ENCODE measurements at places on chromosomes 5 and 9.

- DNase-seq: no peak
Observed at GRCh38 chr9:14987858-14988257, 77.6 kb upstream of the FREM1 start.

- DNase-seq: no peak
Observed at GRCh38 chr9:35579130-35579529, 25.9 kb upstream of the TESK1 start.

- no peak for DNase-seq
Observed at GRCh38 chr5:122019919-122020590, 58.0 kb downstream of the LOX start.

GRCh38 chr5:120510098-120510637 lies 46.1 kb downstream of the PRR16 start:
- no peak for DNase-seq

GRCh38 chr5:154740483-154740882 lies 14.7 kb upstream of the LARP1 start:
- DNase-seq: no peak

- no peak for DNase-seq
Observed at GRCh38 chr5:115778417-115778816, 38.0 kb downstream of the CDO1 start.

DNA sequence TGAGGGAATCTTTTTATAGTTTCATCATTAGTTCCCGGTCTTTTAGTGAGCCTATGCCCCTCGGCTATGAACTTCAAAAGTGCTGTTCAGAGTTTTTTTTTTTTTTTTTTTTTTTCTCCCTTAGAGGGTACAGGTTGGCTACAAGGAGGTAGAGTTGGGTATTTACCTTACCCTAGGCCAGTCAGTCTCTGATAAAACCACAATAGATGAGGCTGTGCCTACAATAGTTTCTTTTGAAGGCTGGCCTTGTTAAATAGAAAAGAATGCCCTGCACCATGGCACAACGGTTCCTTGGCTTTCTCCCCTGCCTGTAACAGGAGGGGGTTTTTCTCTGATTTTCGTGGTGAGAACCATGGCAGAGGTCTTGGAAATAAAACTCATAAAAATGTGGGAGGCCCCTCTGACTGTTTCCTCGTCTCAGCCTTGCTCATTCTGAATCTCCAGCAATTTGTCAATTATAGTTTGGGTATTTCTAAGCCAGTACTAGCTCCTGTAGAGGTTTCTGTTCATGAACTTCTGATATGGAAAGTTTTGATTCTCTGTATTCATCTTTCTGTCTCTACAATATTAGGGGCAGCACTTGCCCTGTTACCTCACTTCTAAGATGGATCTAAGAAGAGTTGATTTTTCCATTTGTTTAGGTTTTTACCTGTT lies 152.0 kb downstream of the MTRR start:
- no peak for DNase-seq

- no peak for DNase-seq
Observed at GRCh38 chr5:170429014-170429413, 39.8 kb upstream of the KCNMB1 start.

- DNase-seq: no peak
Observed at GRCh38 chr5:5235685-5236084, 95.6 kb downstream of the ADAMTS16 start.
